MCF 10A (cell line): ENCODE measurements at places on chromosomes 4 and X.

DNA sequence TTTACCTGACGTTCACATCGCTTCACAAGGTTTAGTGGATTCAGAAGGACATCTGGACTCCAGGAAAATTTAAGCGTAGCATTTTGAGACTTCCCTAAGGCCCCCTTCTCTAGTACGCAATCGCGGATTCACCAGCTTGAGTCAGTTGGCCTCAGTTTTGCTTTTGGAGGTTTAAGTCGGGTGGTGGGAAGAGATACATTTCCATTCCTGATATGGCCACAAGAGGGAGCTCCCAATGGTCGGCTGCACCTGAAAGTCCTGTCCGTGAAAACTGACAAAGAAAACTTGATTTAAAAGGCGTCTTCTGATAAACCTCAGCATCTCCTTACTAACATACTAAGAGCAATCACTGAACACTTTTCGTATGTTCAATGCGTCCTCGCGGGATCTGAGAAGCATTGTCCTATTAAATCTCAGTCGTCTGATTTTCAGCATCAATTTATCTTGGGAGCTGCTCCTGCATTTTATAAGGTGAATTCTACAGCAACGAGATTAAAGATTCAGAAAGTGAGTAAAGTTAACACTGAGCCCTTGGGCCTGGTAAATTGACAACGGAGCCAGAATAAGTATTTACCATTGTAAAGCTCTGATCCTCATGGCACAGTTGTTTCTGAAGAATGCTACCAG is 50.6 kb downstream of the LGI2 start:
- peaks cover 13% of the 10 kb centered on the region for H3K4me1 ChIP-seq
- DNase-seq, result peak; percentile 73
- H3K36me3 ChIP-seq, result no peaks in the 10 kb centered on the region
- H3K27me3 ChIP-seq, result peaks cover 5% of the 10 kb centered on the region

- peak overlapping the region; percentile 94 for H3K4me3 ChIP-seq
- peaks cover 18% of the 10 kb centered on the region for H3K4me1 ChIP-seq
- no peaks in the 10 kb centered on the region for H3K27me3 ChIP-seq
These were observed 1.5 kb downstream of the PIM2 start for GRCh38 chrX:48917139-48918001.

- H3K4me1 ChIP-seq, result peaks cover 9% of the 10 kb centered on the region
- peak overlapping the region; percentile 69 for H3K4me3 ChIP-seq
- no peak for DNase-seq
- no peak overlapping the region for H3K27ac ChIP-seq
- H3K36me3 ChIP-seq, result no peaks in the 10 kb centered on the region
- H3K27me3 ChIP-seq, result peaks cover 7% of the 10 kb centered on the region
These were observed 357 bp upstream of the ETNPPL start for GRCh38 chr4:108763226-108763593.

- H3K27me3 ChIP-seq, result no peaks in the 10 kb centered on the region
- DNase-seq, result no peak
- H3K4me1 ChIP-seq, result peaks cover 17% of the 10 kb centered on the region
- no peak overlapping the region for H3K4me3 ChIP-seq
- H3K36me3 ChIP-seq, result no peaks in the 10 kb centered on the region
- H3K27ac ChIP-seq, result no peak overlapping the region
These were observed 29.6 kb downstream of the LEF1 start for GRCh38 chr4:108139089-108139488.

DNA sequence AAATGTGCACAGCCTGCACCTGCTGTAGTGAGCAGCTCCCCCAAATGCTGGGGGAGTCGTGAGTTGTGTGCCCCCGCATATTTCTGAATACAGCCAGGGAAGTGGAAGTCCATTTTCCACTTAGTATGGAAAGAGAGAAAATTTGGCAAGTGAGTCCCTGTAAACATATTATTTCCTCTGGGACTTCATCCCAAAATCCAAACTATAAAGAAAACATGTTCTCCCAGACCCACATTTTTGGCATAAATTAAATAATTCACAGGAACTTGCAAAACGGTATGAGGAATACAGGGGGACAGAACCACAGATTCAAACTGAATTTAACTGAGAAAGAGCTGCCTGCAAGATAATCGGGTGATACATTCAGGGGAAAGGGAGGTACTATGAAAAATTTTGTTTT is 107.2 kb downstream of the GPR143 start:
- no peak overlapping the region for H3K4me3 ChIP-seq
- DNase-seq, result no peak
- H3K27me3 ChIP-seq, result no peaks in the 10 kb centered on the region
- H3K36me3 ChIP-seq, result peaks cover 7% of the 10 kb centered on the region
